ENCODE measurements at places on chromosomes 7 and 10.

DNA sequence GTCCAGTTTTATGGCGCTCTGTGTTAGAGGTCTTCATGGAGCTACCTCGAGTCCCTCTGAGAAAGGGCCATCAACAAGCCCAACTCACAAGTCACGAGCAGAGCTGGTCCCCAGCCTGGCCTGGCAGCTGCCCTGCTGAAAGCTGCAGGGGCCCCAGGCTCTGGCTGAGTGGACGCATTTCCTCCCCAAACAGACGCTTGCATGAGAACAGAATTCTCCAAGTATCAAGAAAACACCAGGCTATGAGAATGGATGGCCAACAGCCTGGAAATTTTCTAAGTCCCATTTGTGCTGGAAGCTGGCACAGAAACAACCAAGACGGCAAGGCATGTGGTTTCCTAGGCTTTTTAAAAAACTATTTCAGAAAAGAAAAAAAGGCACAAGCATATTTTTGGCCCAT lies 114.8 kb downstream of the FAM53B start:
- no peak overlapping the region for H3K4me3 ChIP-seq
- no peaks in the 10 kb centered on the region for H3K36me3 ChIP-seq
- H3K4me1 ChIP-seq: peaks cover 25% of the 10 kb centered on the region
- DNase-seq: no peak

- H3K36me3 ChIP-seq: no peaks in the 10 kb centered on the region
- peaks cover 24% of the 10 kb centered on the region for H3K27me3 ChIP-seq
- H3K27ac ChIP-seq: no peak overlapping the region
- no peak for DNase-seq
- no peaks in the 10 kb centered on the region for H3K4me1 ChIP-seq
- no peak overlapping the region for H3K4me3 ChIP-seq
Observed at GRCh38 chr7:27242154-27242553, 448 bp upstream of the EVX1 start.

GRCh38 chr7:476736-477360 lies 42.8 kb downstream of the PDGFA start:
- H3K27me3 ChIP-seq: no peaks in the 10 kb centered on the region
- no peaks in the 10 kb centered on the region for H3K36me3 ChIP-seq
- H3K4me1 ChIP-seq: no peaks in the 10 kb centered on the region
- H3K4me3 ChIP-seq: no peak overlapping the region
- no peak overlapping the region for H3K27ac ChIP-seq
- no peak for DNase-seq

- H3K4me3 ChIP-seq: no peak overlapping the region
- H3K36me3 ChIP-seq: no peaks in the 10 kb centered on the region
- H3K27me3 ChIP-seq: no peaks in the 10 kb centered on the region
Observed at GRCh38 chr7:69360913-69361312, 237.4 kb upstream of the AUTS2 start.

- H3K4me1 ChIP-seq: peaks cover 8% of the 10 kb centered on the region
- H3K36me3 ChIP-seq: no peaks in the 10 kb centered on the region
- no peak overlapping the region for H3K27ac ChIP-seq
- H3K4me3 ChIP-seq: no peak overlapping the region
- no peaks in the 10 kb centered on the region for H3K27me3 ChIP-seq
Observed at GRCh38 chr7:128448751-128449302, 6.9 kb upstream of the HILPDA start.

DNA sequence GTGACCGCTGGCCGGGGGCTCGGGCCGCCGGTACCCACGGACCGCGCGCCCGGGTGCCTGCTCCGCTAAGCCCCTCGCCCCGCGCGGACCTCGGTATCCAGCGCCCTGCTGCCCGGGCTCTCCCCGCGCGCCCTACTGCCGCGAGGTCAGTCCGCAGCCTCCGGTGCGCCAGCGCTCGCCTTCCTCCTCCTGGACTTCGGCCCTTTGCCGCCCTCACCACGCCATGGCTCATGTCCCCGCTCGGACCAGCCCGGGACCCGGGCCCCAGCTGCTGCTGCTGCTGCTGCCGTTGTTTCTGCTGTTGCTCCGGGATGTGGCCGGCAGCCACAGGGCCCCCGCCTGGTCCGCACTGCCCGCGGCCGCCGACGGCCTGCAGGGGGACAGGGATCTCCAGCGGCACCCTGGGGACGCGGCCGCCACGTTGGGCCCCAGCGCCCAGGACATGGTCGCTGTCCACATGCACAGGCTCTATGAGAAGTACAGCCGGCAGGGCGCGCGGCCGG lies 483 bp downstream of the GDF10 start:
- no peak overlapping the region for H3K4me3 ChIP-seq
- no peaks in the 10 kb centered on the region for H3K4me1 ChIP-seq
- H3K36me3 ChIP-seq: no peaks in the 10 kb centered on the region

GRCh38 chr10:24091256-24091655 lies 117.7 kb upstream of the KIAA1217 start:
- no peaks in the 10 kb centered on the region for H3K36me3 ChIP-seq
- no peak for DNase-seq
- H3K4me1 ChIP-seq: no peaks in the 10 kb centered on the region
- H3K27ac ChIP-seq: no peak overlapping the region
- H3K27me3 ChIP-seq: no peaks in the 10 kb centered on the region
- H3K4me3 ChIP-seq: no peak overlapping the region

GRCh38 chr7:80624763-80625162 lies 13.7 kb upstream of the CD36 start:
- no peaks in the 10 kb centered on the region for H3K36me3 ChIP-seq
- no peaks in the 10 kb centered on the region for H3K4me1 ChIP-seq
- H3K27me3 ChIP-seq: no peaks in the 10 kb centered on the region
- H3K27ac ChIP-seq: no peak overlapping the region
- no peak for DNase-seq
